ENCODE measurements at places on chromosomes 7 and 10.

GRCh38 chr10:103911021-103911459 is 6.9 kb downstream of the STN1 start:
- DNase-seq = no peak

- no peak for DNase-seq
Measured at GRCh38 chr7:24715661-24716479, 41.4 kb downstream of the GSDME start.

- no peak for DNase-seq
Measured at GRCh38 chr7:94160719-94161435, 156.7 kb upstream of the BET1 start.

GRCh38 chr7:66140924-66141323 is 26.3 kb downstream of the CRCP start:
- no peak for DNase-seq

GRCh38 chr10:3008518-3009195 is 58.7 kb upstream of the PFKP start:
- no peak for DNase-seq

GRCh38 chr7:159024280-159024951 is 120.3 kb downstream of the VIPR2 start:
- no peak for DNase-seq

DNA sequence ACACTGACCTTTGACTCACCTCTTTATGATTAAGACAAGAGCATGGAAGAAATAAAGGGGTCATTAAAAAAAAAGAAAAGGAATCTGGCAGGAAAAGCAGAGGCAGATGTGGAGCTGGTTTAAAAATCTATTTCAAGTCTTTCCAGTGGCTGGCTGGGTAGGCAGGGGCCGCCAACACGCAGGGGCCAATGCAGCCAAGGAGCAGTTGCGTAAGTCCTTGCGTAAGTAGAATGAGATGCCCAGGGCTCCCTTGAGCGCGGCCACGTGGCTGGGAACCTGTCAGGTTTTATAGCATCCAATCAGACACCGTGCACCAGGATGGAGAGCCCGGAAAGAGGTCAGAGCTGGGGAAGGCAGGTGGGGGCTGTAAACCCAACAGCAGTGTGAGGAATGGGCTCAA is 123.8 kb upstream of the INSYN2A start:
- DNase-seq = no peak

GRCh38 chr7:98286093-98286539 is 4.6 kb downstream of the BRI3 start:
- DNase-seq = no peak

GRCh38 chr10:78903341-78903940 is 165.3 kb upstream of the ZMIZ1 start:
- DNase-seq = no peak
